ENCODE measurements at places on chromosomes 12 and 14.

DNA sequence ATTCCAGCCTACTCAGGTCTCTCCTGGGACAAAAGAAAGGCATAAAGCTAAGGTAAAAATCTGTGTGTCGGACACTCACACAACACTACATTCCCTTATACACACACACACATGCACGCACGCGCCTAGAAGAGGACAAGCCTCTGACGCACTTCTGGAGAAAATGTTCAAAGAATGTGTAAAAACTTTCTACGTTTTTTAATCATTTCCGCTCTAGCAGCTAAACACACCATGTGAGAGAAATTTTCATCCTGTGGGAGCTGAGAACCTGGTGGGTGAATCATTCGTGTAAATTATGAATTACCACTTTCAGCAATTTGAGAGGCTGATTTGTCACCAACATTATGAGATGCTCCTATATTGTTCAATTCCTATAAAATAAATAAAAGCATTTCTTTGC lies 494.5 kb downstream of the TMEM132D start:
- DNase-seq, result no peak

GRCh38 chr12:75694534-75695268 lies 183.3 kb upstream of the KRR1 start:
- no peak for DNase-seq

DNA sequence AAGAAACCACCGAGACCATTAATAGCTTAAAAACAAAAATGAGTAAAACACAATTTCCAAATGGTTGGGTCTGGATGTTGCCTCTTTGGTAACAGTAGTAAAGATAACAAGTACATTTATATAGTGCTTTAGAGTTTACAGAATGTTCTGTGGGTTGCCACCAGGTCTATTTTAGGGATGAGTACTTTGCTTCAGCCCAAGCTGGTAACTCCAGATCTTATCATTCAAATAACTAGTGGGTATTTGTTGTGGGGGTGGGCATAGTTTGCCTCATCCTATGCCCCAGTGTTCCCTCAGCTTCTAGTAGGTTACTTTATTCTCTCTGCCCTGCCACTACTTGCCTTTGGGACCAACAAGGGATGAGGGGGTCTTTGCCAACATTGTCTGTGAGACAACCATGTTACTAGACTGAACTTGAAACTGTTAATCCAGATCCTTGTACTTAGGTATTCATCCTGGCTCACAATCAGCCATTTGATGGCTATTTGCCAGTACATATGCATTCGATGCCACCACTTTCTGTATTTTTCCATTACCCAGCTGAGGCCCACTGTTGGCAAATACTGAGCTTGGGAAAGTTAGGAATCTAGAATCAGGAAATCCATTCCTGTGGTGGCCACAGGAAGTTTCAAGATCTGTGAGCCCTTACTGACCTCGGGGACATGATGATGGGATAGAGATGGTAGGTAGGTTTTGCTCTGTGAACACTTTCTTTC lies 17.6 kb upstream of the AKAP6 start:
- no peak for DNase-seq

DNA sequence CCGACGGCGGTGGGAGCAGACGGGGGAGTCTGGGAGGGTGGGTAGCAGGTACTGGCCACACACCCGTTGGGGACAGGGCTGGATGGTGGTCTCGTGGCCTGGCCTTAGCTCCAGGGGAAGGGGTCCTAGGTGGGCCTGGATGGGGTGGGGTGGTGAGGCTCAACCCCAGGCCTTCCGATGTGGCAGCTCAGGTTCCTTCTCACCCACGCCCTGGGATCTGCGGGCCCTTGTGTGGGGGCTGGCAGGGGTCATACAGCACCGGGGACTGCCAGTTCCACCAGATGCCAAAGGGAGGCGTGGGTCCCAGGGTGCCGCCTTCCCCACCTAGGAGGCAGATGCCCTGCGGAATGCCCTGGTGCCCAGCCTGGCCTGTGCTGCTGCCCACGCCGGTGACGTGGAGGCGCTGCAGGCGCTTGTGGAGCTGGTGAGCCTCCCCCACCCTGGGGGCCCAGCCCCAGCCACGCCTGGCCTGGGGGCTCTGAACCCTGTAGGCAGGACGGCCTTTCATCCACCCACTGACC lies 21.0 kb downstream of the ASPG start:
- no peak for DNase-seq

- DNase-seq, result peak; percentile 78
Measured at GRCh38 chr12:55847603-55848291, 5.0 kb upstream of the MMP19 start.
